Neuronal stem cell (in vitro differentiated cells): ENCODE measurements at places on chromosomes 12 and 14.
A peak's percentile ranks its signal among the peaks of the same experiment; 100 is the strongest.

DNA sequence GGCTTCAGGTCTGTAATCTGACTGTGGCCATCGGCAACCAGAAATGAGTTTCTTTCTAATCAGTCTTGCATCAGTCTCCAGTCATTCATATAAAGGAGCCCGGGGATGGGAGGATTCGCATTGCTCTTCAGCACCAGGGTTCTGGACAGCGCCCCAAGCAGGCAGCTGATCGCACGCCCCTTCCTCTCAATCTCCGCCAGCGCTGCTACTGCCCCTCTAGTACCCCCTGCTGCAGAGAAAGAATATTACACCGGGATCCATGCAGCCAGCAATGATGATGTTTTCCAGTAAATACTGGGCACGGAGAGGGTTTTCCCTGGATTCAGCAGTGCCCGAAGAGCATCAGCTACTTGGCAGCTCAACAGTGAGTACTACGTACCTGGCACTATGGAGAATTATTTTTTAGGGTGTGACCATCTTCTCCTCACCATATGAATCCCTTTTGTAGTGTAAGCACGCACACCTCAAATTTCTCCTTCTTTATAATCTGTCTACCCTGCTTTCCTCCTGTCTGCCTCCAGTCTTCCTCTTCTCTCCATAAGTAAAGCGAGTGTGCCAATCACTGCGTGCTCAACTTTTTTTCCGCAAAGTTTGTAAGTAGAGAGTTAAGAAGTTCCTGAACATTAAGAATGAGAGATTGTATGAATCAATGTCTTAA, at the start of gene TPH2:
Gene TPH2, plus strand, starts transcription at position 118 of the 658 bp plus-strand sequence. Its CDS starts 142 bp downstream, at position 260.
- H3K4me3 ChIP-seq: no peak within 1 kb of the TSS
- H3K4me1 ChIP-seq: no peaks in the 10 kb centered on the region
- H3K36me3 ChIP-seq: no peaks in the 10 kb centered on the region
- no peak within 1 kb of the TSS for H3K27ac ChIP-seq
- DNase-seq: peak; percentile 86

DNA sequence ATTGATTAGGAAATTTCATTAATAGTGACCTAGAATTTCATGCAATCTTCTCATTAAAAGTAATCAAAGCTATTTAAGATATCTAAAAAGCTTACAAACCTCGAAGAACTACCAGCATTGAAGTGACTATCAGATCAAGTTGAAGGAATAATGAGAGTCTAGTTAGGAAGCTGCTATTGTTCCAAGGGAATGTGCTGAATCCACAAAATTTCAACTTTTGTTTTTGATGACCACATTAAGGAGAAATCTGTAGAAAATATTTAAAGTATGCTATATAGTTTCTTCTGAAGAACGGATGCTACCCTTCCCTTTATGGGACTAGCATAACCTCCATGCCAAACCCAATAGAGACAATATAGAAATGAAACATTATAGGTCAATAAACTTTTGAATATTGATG, 2.5 kb upstream of the CTSG start:
- H3K36me3 ChIP-seq: no peaks in the 10 kb centered on the region
- H3K27me3 ChIP-seq: no peaks in the 10 kb centered on the region
- DNase-seq: no peak

- no peak overlapping the region for H3K4me3 ChIP-seq
- no peaks in the 10 kb centered on the region for H3K4me1 ChIP-seq
- H3K36me3 ChIP-seq: no peaks in the 10 kb centered on the region
- H3K27ac ChIP-seq: no peak overlapping the region
- no peaks in the 10 kb centered on the region for H3K27me3 ChIP-seq
These were observed 504.3 kb downstream of the SLC16A7 start for GRCh38 chr12:60100160-60100559.

GRCh38 chr14:26004342-26004741, 593.5 kb downstream of the NOVA1 start:
- H3K4me1 ChIP-seq: no peaks in the 10 kb centered on the region
- H3K36me3 ChIP-seq: no peaks in the 10 kb centered on the region
- H3K27ac ChIP-seq: no peak overlapping the region
- DNase-seq: no peak

- DNase-seq: no peak
- H3K4me1 ChIP-seq: peaks cover 20% of the 10 kb centered on the region
- H3K36me3 ChIP-seq: no peaks in the 10 kb centered on the region
These were observed 37.3 kb downstream of the AKAP6 start for GRCh38 chr14:32366256-32366879.

DNA sequence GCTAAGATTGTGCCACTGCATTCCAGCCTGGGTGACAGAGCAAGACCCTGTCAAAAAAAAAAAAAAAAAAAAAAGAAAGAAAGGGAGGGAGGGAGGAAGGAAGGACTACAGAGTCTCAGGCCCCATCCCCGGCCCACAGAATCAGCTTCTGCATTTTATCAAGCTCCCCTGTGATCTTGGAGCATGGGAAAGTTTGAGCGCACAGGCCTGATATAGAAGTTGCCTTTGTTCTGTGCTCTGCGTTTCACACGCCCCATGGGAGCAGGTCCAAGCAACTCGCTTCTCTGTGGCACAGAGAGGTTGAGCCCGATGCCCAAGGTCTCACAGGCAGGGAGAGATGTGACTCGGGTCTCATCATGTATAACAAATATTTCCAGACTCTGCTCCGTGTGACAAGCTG, 101.8 kb downstream of the PHETA1 start:
- no peak for DNase-seq
- H3K4me3 ChIP-seq: no peak overlapping the region
- H3K4me1 ChIP-seq: no peaks in the 10 kb centered on the region
- H3K27ac ChIP-seq: no peak overlapping the region
- H3K36me3 ChIP-seq: no peaks in the 10 kb centered on the region

DNA sequence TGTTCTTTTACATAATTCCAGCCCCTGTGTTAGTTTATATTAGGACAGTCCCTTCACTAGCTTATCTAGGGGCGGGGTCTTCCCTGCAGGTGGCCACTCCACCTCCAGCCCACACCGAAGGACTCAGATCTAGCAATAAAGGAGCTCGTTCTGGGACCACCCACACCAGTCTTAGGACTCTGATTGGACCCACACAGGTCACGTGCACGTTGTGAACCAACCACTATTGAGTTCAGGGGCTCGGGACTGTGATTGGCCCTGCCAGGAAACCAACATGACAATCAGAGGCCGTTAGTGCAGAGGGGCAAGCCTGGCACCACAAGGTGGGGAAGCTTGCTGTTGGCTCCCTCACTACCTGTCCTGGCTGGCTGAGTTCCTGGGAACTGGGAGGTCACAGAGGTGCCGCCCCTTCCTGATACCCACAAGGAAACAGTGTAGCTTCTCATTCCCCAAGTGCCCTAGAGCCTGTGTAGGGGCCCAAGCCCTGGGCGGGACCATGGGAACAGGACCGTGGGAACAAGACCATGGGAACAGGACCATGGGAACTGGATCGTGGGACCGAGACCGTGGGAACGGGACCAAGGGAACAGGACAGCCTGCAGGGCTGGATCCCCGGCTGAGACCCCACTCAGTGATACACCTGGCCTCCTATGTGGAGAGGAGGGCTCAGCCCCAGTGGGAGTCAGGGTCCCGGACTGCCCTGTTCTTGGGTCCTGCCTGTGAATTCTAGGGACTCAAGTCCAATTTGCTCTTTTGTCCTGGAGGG, 297.8 kb downstream of the ADGRD1 start:
- H3K4me1 ChIP-seq: no peaks in the 10 kb centered on the region
- DNase-seq: no peak
- H3K4me3 ChIP-seq: peak overlapping the region; percentile 56

- no peak for DNase-seq
- H3K4me1 ChIP-seq: peaks cover 9% of the 10 kb centered on the region
- H3K27ac ChIP-seq: no peak overlapping the region
- H3K4me3 ChIP-seq: peak overlapping the region; percentile 84
These were observed 9.5 kb downstream of the CDKN1B start for GRCh38 chr12:12726555-12727093.

- H3K27ac ChIP-seq: no peak overlapping the region
- H3K4me1 ChIP-seq: peaks cover 14% of the 10 kb centered on the region
- DNase-seq: no peak
- H3K36me3 ChIP-seq: peaks cover 8% of the 10 kb centered on the region
- no peaks in the 10 kb centered on the region for H3K27me3 ChIP-seq
These were observed 53.6 kb downstream of the FBXW8 start for GRCh38 chr12:116964054-116965050.

DNA sequence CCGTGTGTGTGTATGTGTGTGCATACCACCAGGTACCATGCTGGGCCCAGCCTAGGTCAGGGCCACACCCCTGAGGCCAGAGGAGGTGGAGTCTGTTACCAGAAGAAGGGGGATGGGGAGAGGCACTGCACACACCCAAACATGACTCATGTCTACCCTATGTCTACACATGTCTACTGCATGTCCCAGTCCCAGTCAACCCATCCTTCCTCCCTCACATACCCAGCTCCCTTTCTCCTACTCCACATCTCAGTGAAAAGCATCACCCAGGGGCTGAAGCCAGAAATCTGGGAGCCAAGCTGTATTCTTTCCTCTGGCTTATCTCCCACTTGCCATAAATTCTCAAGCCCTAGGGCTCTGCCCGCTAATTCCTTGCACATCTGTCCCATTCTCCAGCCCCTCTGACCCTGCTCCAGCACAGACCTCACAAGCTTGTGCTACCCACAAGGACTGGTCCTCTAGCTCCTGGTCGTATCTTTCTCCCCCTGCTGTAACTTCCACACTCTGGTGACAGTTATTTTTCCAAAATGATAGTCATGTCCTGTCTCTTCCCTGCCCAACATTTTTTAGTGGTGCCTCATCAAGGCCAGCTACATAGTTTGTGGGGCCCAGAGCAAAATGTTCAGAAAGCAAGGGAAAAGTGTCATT, 18.0 kb upstream of the APPL2 start:
- no peak overlapping the region for H3K4me3 ChIP-seq
- H3K36me3 ChIP-seq: no peaks in the 10 kb centered on the region
- no peaks in the 10 kb centered on the region for H3K27me3 ChIP-seq

GRCh38 chr12:120749256-120749655, 23.6 kb downstream of the ACADS start:
- H3K4me3 ChIP-seq: no peak overlapping the region
- no peaks in the 10 kb centered on the region for H3K27me3 ChIP-seq
- no peak overlapping the region for H3K27ac ChIP-seq
- DNase-seq: no peak
- no peaks in the 10 kb centered on the region for H3K36me3 ChIP-seq
- H3K4me1 ChIP-seq: peaks cover 3% of the 10 kb centered on the region

DNA sequence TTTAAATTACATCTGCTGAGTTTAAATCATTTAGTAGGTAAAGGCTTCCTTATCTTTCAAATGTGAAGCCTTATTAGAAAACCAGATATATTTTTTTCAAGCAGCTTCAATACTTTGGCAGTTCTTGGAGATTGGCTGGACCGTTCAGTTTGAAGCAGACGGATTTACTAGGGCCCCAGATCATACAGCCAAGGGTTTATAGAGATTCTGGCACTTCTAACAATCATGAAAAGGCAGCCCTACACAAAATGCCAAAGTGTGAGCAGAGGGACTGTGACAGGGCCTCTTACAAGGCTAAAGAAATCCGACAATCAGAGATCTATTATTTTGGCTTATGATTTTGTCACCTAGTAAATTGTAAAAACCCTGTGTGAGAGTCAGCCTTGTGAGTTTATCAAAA, 162.8 kb upstream of the SLC38A2 start:
- no peak for DNase-seq
- H3K4me1 ChIP-seq: peaks cover 10% of the 10 kb centered on the region
- H3K36me3 ChIP-seq: no peaks in the 10 kb centered on the region
- no peaks in the 10 kb centered on the region for H3K27me3 ChIP-seq
- H3K4me3 ChIP-seq: no peak overlapping the region
- H3K27ac ChIP-seq: no peak overlapping the region

DNA sequence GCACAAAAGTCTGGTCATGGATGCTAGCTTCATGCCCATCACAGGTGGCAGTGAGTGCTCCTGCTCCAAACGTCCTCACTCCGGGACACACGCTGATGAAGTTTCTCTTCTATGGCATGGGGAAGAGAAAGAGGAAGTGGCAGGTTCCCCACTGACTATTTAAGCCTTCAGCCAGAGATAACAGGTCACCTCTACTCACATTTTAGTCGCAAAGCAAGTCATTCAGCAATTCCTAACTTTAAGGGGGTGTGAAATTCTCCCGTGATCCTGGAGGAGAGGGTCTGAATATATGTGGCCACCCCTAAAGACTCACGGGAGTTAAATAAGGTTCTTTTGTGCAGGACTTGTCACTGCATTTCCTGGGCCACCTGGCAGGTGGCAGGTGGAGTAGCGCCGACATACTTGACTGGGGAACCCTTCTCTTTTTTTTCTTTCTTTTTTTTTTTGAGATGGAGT, 18.8 kb upstream of the RCOR1 start:
- H3K36me3 ChIP-seq: no peaks in the 10 kb centered on the region
- no peak overlapping the region for H3K4me3 ChIP-seq
- no peak overlapping the region for H3K27ac ChIP-seq
- peaks cover 6% of the 10 kb centered on the region for H3K4me1 ChIP-seq

GRCh38 chr12:128121424-128121823, 145.5 kb upstream of the TMEM132C start:
- no peaks in the 10 kb centered on the region for H3K27me3 ChIP-seq
- DNase-seq: no peak

DNA sequence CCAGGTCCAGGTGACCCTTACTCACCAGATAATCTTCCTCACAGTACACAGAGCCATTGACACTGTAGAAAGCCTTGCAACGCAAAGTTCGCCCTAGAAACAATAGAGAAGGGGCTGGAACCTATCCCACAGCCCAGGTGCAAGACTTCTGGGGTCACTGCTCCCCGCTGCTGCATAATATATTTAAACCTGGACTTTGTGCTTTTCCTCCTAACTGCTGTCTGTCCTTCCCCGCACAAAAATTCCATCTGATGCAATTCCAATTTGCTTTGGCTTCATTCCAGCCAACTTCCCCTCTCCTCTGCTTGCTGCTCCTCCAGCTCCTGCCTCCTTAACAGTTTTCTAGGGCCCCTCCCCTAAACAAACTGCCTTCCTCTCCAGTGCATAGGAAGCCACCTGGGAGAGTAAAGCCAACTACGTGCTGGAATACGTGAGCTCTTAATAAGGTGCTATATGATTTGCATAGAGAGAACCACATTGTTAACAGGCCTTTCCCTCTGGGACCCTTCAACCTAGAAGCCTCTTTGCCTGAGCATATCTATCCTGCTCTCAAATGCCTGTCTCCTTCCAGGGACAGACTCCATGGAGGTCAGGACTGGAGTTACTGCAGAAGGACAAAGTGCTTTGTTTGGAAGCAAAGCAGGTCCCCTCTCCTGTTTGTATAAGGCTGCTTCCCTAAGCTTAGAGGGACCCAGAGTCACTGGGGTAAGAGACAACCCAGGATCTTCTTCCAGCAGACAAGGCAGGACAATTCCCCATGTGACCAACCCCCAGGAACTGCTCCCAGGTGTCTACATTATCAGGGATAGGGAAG, 5.5 kb downstream of the AJUBA start:
- H3K4me1 ChIP-seq: peaks cover 37% of the 10 kb centered on the region
- H3K36me3 ChIP-seq: peaks cover 45% of the 10 kb centered on the region
- peak overlapping the region; percentile 80 for H3K27ac ChIP-seq
- no peaks in the 10 kb centered on the region for H3K27me3 ChIP-seq
- no peak overlapping the region for H3K4me3 ChIP-seq
- DNase-seq: no peak
